ENCODE measurements at places on chromosomes 6 and 20. TPM values are rescaled to one million over a fixed set of nuclear protein-coding genes. Genes with fewer than 3 reads are reported as not detected.

Gene CAGE1
- 0.30 TPM for total RNA-seq

Gene NRN1
- total RNA-seq: 1.0 TPM

DNA sequence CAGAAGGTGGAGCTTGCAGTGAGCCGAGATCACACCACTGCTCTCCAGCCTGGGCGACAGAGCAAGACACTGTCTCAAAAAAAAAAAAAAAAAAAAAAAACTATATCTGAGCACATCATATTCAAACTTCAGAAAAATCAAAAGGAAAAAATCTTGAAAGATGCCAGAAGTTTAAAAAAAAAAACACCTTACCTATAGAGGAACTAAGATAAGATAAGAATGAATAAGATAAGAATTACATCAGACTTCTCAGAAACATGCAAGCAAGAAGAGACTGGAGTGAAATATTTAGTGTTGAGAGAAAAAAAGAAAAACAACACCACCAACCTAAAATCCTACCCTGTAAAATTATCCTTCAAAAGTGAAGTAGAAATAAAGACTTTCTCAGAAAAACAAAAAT lies 116.8 kb upstream of the ARID1B start:
- peaks cover 15% of the 10 kb centered on the region for H3K4me1 ChIP-seq
- no peak for DNase-seq
- no peak overlapping the region for H3K27ac ChIP-seq
- no peak overlapping the region for H3K4me3 ChIP-seq
- H3K36me3 ChIP-seq: no peaks in the 10 kb centered on the region

DNA sequence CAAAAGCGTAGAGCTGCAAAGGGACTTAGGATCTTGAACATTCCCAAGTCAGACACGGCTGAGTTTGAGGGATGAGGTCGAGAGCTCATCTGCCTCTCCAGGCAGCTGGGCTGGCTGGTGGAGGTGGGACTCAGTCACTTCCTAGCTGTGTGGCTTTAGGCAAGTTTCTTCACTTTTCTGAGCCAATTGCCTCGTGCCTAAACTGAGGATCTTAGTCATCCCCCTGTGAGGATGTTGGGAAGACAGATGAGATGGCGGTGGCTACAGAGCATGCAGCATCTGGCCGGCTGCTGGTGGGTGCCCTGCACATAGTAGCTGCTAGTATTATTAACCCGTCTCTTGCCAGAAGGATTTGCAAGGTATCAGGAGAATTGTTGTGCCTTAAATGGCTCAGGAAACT lies 27.5 kb downstream of the TFAP2C start:
- no peaks in the 10 kb centered on the region for H3K4me1 ChIP-seq
- H3K27ac ChIP-seq: no peak overlapping the region
- peaks cover 4% of the 10 kb centered on the region for H3K27me3 ChIP-seq
- no peak for DNase-seq
